SJCRH30 (cell line): ENCODE measurements at places on chromosomes 2 and 18. TPM values are rescaled to one million over a fixed set of nuclear protein-coding genes. Genes with fewer than 3 reads are reported as not detected.

GRCh38 chr2:120237491-120237902 is 14.3 kb upstream of the TMEM185B start:
- peak; percentile 40 for DNase-seq

GRCh38 chr2:71538656-71539265 is 85.4 kb downstream of the DYSF start:
- no peak for DNase-seq

- no peak for DNase-seq
These were observed 88.4 kb downstream of the CABLES1 start for GRCh38 chr18:23223641-23224040.

The RAB17 gene
- total RNA-seq, result 3.4 and 3.6 TPM in 2 replicates

- DNase-seq, result peak; percentile 62
These were observed 82.8 kb upstream of the SEC11C start for GRCh38 chr18:59056706-59057492.

DNA sequence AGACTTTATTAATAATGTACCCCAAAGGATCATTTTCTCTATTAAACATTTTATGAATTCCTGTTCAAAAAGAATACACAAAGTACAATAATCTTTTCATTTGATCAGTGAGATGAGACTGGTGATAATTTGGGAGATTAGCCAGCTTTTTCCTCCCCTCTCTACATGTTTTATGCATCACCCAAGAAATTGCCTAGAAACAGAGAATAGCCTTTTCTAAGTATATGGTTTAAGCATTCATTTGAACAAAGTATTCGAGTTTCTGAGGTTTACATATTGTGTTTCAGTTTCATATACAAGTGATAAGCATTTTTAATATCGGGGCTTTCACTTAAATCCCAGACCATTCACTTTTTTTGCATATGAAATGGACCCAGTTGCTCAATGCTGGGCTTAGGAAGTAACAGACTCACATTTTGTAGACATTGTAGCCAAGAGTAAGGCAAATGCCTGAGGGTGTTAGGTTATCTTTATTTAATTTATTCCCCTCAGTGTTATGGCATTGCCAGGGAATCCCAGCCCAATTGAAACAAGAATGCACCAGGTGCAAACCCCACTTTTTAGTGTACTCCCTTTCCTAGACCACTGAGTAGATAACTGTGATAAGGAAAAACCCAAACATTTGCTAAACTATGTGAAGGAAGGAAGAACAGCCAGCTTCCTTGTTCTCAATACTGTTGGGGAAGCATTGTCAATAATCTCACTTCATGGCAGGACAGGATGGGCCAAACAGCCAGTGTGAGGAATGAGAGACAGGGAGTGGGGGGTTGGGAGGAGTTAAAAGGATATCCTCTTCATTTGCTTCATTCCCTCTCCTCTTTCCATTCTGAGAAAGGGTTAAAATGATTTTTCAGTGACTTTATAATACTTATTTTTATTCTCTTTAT is 3.5 kb downstream of the CPO start:
- no peak for DNase-seq

The STAT4 gene
- 0.16 TPM in 1 of 2 replicates, not detected in the other for total RNA-seq

The ASXL3 gene
- 0.03 TPM in 1 of 2 replicates, not detected in the other for total RNA-seq

DNA sequence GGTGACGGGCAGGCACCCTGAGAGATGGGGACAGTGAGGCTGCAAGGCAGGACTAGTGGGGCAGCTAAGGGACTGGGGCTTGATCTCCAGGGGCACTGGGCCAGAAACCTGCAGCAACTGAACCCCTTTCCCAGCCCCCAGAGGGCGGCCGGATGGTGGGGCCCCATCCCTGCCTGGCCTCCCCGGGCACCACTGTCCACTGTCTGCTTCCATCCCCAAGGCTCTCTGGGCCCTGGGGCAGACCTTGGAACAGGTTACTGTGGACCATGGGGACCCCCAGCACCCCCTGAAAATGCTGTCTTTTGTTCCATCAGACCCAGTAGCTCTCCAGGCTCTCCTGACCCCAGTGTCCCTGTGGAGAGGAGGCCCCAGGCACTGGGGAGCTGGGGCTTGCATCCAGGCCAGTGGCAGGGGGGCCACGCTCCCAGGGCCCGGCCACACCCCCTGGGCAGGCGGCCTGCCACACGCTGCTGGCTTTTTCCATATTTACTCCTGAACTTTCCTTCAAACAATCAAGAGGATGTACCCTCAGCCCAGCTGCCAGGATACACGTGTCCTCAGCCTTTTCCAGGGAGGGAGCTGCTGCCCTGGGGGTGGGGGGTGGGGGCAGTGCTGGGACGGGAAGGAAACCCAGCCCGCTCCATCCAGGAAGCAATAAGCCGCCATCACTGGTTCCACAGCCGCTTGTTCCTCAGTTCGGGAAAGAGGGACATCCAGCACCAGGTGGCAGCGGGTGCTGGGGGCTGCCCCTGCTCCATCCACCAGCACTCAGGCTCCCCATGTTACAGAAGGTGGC is 102.3 kb upstream of the ODC1 start:
- no peak for DNase-seq

GRCh38 chr2:165434865-165435496 is 34.5 kb upstream of the CSRNP3 start:
- no peak for DNase-seq

- no peak for DNase-seq
These were observed 8.5 kb downstream of the CIB4 start for GRCh38 chr2:26632624-26633185.

The RIF1 gene
- total RNA-seq, result 63.1 and 73.1 TPM in 2 replicates

- no peak for DNase-seq
These were observed 343.2 kb upstream of the VRK2 start for GRCh38 chr2:57703407-57703806.

The CRYGC gene
- not detected in 2 replicates for total RNA-seq

- no peak for DNase-seq
These were observed 67.5 kb downstream of the MYO1B start for GRCh38 chr2:191312662-191313061.

DNA sequence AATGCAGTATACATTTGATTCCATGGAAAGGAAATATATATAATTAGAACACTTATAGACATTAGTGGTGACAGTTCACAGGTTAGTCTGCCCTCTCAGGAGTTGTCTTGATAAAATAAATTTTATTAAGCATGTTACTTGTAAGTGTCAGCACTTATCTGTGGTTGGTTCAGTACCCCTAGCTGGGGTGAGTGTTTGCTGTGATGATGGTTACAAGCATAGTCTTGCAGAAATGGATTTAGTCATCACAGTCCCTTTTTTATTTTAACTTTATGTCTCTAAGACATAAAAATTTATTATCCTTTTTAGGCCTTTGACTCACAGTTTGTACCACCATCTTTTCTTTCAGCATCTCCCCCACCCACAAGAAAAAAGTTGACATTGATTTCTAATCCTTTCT is 52.1 kb downstream of the NCK2 start:
- no peak for DNase-seq

GRCh38 chr2:224094413-224094812 is 55.3 kb upstream of the SERPINE2 start:
- DNase-seq, result no peak

- DNase-seq, result no peak
These were observed 78.7 kb downstream of the FTCDNL1 start for GRCh38 chr2:199772035-199772976.

DNA sequence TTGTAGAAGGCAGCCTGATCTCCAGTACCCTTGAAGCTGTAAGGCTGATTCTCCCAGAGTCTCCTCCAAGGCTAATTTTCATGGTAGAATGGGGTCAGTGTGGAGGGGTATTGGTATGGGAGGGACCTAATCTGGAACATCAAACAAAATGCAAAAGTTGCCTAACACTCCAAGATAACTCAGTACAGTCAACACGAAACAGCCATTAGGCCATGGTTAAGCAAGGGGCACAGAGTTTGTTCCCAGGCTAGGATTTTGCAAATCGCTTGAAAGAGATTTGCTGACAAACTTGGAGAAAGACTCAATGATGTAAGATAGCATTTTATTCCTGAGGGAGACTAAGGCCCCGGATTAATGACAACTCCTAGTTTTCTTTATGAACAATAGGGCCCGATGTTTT is 5.4 kb downstream of the PID1 start:
- DNase-seq, result no peak

The KATNAL2 gene
- 4.2 and 5.1 TPM in 2 replicates for total RNA-seq

DNA sequence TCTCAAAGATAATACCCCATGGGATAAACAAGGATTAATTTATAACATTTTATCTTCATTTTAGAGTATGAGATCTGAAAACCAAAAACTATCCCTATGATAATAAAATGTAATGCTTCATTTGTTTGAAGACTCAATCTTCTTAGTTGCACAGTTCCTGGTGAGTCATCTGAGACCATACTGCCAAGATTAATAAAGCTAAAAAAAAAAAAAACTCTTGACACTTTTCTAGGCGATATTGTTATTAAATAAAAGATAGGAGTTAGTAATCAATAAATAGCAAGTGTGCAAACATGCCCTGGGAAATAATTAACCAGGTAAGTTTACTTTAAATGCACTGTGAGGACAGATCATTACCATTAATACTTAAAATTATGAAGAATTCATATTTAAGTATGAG is 83.9 kb downstream of the RPE start:
- no peak for DNase-seq

The MYL1 gene
- total RNA-seq, result 2.2 and 3.3 TPM in 2 replicates

GRCh38 chr18:78703291-78703690 is 276.3 kb upstream of the SALL3 start:
- no peak for DNase-seq

- DNase-seq, result no peak
These were observed 687 bp upstream of the DSG3 start for GRCh38 chr18:31446854-31447253.

The CYRIA gene
- total RNA-seq, result 18.3 and 22.2 TPM in 2 replicates

The PCARE gene
- total RNA-seq, result 0.02 TPM in 1 of 2 replicates, not detected in the other

The C2orf66 gene
- total RNA-seq, result 0.06 and 0.08 TPM in 2 replicates

GRCh38 chr18:2981212-2981728 is 31.7 kb downstream of the LPIN2 start:
- DNase-seq, result no peak

GRCh38 chr2:15988733-15989132 is 48.4 kb downstream of the MYCN start:
- DNase-seq, result no peak

The ZNF521 gene
- total RNA-seq, result 17.6 and 20.3 TPM in 2 replicates

The FEV gene
- total RNA-seq, result not detected in 2 replicates

- DNase-seq, result no peak
These were observed 180.4 kb upstream of the NRXN1 start for GRCh38 chr2:51212374-51212773.

GRCh38 chr2:41659758-41660157 is 388.1 kb upstream of the PKDCC start:
- DNase-seq, result no peak

- no peak for DNase-seq
These were observed 4.6 kb upstream of the CTDSP1 start for GRCh38 chr2:218395090-218395444.

DNA sequence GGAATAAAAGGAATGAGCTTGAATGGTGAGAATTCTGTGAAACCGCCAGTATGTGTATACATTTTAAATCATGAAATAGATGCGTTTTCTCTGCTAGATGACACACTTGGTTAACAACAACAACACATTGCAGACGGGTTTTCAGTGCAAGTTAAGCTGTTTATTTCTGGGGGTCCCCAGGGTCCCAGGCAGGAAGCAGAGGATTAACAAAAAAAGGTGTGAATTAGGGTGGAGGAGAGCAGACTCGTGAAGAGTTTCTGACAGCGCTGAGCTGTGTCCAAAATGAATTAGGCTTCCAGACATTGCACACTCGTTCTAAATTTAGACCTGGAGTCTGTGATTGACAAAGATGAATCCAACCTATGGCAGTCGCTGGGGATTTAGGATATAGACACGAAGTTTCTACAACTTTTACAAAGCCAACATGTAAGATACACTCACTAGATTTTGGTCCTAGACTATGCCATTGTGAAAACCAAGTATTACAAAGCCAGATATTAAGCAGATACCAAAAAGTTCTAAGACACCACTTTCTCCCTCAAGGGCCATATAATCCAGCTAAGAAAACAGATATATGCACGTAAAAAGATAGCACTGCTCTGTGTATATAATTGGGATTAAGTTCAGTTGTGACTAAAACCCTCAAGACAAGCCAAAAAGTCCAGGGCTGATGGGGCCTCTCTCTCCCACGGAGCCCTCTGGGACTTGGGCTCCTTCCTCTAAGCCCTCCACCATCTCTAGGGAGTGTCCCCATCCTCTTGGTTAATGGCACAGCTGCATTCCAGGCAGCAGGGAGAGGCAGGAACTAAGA is 120.2 kb downstream of the ACAA2 start:
- no peak for DNase-seq

The ZC3H6 gene
- 1.4 and 1.6 TPM in 2 replicates for total RNA-seq

- no peak for DNase-seq
These were observed 36.5 kb upstream of the SLC39A10 start for GRCh38 chr2:195620501-195620900.

The ABCG5 gene
- not detected in 2 replicates for total RNA-seq

GRCh38 chr2:123808243-123808642 is 216.8 kb upstream of the CNTNAP5 start:
- DNase-seq, result no peak

DNA sequence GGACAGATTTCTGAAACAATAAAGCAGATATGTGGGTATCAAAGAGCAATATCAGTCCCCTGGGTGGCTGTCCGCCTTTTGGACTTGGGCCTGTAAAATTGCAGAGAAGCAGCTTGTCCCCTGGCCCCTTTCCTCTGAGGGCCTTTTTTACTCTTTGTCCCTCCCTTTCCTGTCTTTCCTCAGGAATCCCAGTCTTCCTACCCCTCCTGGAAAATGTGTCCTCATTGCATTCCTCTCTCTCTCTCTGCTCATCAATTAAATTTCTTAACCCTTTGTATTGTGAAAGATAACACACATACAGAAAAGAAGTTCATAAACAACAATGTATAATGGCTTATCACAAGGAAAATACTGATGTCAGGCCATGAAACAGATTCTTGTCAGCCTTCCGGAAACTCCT is 3.0 kb upstream of the GRB14 start:
- no peak for DNase-seq

- DNase-seq, result no peak
These were observed 241.3 kb downstream of the MREG start for GRCh38 chr2:215772003-215772402.

GRCh38 chr18:55934821-55935220 is 346.8 kb upstream of the TCF4 start:
- no peak for DNase-seq

The GULP1 gene
- 77.2 and 90.0 TPM in 2 replicates for total RNA-seq

The EIPR1 gene
- total RNA-seq, result 25.7 and 29.0 TPM in 2 replicates

- DNase-seq, result no peak
These were observed 11.1 kb downstream of the TRAPPC8 start for GRCh38 chr18:31931886-31932240.

The SP140 gene
- total RNA-seq, result 0.12 and 0.25 TPM in 2 replicates

DNA sequence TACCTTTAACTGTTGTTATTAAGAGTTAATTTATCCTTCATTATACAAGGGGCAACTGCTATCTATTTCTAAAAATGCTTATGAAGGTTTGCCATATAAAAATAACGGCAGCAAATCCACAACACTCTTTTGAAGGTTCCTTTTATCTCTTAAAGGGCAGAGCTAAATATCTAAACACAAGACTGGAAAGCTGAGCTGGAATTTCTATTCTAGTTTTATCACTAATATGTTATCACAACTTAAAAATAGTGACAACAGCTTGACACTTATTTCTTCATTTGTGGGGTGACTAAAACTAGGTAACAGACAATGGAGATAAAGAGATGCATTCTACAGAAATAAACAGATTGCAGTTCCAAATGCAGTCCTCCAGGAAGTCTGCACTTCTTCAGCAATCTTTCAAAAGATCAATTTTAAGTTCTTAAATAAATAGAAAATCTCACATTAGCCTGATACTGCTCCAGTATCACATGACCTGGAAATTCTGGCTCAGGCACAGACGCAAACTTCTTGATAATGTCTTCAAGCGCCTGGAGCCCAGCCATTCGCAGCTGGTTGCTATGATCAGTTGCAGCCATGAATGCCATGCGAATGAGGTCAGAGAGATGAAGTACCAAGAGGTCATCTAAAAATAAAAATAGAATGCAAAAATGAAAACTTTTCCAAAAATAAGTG is 54.0 kb upstream of the STRN start:
- DNase-seq, result peak; percentile 25

- no peak for DNase-seq
These were observed 69.2 kb downstream of the KCNF1 start for GRCh38 chr2:10980886-10981425.
